ENCODE measurements at places on chromosomes 6 and 20.

- DNase-seq: no peak
These were observed 3.0 kb upstream of the GUCA1B start for GRCh38 chr6:42197555-42198362.

- no peak for DNase-seq
These were observed 50.4 kb upstream of the PTGIS start for GRCh38 chr20:49618289-49618688.

- no peak for DNase-seq
These were observed 6.8 kb upstream of the SOX4 start for GRCh38 chr6:21586740-21587178.

DNA sequence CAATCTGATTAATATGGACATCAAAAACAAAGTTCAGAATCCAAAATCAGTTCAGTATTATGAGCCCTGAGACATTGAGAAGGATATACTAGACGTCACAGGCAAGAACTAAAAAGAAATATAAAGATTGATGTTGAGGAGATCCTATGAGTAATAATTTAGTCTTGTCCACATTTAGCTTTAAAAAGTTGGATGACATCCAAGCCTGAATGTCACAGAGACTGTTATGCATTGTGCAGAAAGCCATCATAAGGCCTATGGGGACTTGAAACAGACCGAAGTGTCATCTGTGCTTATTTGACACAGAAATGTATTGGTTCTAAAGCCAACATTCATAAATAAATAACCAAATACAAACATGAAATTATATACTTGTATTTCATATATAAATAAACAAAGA lies 581.8 kb upstream of the MMS22L start:
- DNase-seq: no peak

DNA sequence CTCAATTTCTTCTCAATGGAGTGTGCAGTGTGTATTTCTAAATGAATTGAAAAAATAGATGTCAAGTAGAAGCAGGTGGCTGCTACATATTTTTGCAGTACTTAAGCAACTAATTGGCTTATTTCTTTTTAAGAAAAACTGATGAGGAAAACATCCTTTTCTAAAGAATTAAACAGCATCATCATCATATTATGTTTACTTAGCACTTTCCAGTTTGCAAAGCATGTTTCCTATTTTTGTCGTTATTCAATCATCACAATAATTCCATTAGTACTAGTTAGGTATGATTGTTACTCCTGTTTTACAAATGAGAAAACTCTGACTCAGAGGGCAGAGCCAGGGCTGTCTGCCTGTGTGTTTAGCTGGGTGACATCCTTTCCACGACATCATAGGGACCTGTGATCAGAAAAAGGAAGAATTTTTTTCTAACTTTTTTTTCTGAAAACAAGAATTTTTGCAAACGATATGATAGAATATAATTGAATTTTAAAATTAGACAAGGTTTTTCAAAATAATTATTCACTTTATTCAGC lies 22.7 kb upstream of the BMP6 start:
- DNase-seq: no peak

GRCh38 chr6:3913077-3913957 lies 64.1 kb downstream of the FAM50B start:
- DNase-seq: no peak

DNA sequence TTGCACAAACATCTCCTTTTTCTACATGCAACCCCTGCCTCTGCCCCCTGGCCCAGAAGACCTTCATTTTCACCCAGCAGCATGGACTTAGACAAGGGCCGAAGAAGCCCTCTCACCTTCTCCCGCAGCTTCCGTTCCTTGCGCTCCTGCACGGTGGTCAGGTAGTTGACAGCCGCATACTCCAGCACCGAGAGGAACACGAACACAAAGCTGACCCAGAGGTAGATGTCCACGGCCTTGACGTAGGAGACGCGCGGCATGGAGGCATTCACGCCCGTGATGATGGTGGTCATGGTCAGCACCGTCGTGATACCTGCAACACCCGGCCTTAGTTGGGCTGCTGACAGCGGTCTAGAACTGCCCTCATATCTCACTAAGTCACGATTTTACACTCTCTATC lies 47.1 kb upstream of the GABRR1 start:
- DNase-seq: no peak

GRCh38 chr20:41889126-41889843 lies 271.1 kb upstream of the CHD6 start:
- DNase-seq: peak; percentile 9

DNA sequence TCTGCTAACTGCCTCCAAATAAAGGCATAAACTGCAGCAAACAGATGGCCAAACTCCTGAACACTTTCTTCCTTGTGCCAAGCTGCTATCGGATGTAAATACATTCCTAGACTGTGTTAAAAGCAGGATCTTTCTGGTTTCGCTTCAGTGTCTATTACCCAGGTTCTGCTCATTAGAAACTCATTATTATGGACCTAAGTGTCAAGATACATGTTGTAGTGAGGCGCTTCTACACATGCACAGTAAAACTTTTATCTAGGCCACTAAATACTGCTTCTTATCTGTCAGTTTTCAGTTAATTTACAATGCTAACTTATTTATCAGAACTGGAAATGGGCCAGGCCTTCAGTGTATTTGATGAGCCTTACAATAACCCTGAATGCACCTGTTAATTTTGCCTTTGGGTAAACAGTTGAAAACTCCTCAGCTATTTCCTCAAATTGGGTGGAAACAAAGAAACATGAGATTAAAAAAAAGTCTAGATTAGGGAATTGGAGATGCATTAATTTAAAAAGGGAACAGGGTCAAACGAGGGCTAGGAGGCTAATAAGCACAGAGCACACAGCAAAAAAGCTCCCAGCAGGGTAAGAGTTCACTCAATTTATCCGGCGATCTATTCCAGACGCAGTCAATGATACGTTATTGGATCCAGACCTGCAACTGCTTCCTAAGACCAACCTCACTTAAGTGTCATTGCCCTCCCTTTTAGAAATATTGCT lies 240.6 kb downstream of the FOXC1 start:
- DNase-seq: no peak

DNA sequence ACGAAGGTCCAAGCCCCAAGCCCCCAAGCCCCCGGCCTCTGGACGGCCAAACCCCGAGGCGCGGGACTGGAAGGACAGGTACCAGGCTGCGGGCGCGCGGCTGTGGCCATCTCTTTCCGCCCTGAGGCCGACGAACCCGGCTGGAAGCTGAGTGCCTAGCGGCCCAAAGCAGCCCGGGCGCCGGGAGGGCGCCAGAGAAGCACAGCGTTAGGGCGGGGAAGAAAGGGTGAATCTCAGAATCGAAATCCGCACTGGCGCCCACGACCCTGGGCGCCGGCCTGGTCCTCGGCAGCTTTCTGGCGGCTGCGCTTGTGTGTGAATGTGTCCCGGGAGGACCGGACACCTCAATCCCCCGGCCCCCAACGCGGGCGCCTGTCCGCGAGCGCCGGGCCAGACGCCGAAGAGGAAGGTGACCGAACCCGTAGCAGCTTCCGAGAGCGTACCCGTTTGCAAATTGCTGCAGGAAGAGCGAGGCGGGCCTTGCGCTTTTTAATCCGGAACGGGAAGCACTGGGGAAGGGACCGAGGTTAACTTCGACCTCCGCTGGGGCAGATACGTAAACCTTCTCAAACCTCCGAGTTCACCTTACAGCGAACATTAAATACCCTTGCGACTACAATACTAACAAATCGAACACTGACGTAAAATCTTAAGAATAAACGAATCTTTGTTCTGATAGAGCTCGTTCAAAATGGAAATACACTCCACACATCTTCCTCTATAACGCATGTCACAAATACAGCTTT lies 2.9 kb downstream of the NRN1 start:
- peak; percentile 17 for DNase-seq

DNA sequence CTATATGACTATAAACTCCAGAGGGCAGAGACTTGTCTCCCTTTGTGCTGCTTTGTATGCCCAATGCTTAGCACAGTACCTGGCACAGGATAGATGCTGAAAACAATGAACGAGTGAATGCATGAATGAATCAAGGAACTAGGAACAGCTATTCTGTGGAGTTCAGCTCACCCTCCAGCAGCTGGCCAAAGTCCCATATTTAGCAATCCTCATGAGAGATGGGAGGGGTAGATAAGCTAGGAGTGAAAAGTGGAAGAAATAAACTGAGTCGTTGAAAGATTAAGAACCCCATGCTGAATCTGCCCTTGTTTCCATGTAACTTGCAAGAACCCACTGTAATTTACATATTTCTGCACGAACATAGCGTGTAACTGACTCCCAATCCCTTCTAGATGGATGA lies 106.5 kb downstream of the MAFB start:
- DNase-seq: no peak
